ENCODE measurements at places on chromosomes 3 and 15. TPM values are rescaled to one million over a fixed set of nuclear protein-coding genes. Genes with fewer than 3 reads are reported as not detected.

GRCh38 chr3:52820736-52821135, 9.7 kb downstream of the ITIH4 start:
- DNase-seq: no peak

DNA sequence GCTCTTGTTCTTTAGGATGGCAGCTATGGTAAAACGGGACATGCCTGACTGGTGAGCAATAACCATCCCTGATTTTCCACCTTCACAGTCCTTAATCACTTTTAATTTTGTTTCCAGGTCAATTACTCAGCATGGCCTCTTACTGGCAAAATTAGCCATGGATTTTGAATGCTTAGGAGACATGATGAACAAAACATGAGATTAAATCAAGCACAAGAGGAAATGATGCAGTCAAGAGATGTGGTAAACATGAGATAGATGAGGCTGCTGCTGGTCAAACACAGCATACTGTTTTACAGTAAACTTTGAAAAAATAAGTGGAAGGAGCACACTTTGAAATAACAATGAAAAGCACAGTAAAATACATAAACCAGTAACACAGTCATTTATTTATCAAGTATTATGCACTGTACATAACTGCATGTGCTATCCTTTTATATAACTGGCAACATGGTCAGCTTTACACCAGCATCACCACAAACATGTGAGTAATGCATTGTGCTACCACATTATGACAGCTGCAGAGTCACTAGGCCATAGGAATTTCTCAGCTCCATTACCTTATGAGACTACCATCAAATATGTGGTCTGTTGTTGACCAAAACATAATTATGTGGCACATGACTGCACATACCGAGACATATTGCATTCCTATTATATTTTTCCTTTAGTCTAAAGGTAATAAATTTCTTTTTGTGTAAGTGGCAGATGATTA, 30.1 kb upstream of the ZNF502 start:
- no peak for DNase-seq

Gene CCR3
- not detected for total RNA-seq

DNA sequence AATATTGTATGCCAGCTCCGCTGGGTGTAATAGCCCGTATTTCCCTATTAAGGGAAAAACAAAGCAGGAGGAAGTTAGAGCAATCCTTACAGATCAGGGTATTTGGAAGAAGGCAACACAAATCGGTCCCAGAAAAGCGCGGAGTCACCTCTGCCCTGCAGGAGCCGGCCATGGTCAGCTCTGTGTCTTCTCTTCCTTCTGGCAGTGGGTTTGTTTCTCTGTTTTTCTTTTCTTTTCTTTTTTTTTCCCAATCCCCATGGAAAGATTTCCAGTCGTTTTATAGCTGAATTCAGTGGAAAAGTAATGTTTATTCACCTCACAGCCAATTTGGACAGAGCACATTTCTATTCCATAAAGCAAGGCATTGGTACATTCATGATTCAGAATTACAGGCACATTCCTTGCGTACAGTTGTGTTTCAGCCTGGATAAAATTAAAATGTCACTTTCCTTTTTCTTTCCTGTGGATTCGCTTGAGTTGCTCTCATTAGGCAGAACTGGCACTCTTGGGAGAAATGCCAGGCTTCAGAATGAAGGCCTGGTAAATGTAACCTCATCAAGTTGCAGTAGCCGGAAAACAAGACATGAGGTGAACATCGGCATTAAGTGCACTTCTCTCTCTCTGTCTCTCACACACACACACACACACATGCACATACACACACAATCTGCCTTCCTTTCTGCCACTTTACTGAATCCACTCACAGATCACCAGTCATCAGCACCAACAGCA, 204.5 kb upstream of the UBE2E1 start:
- no peak for DNase-seq

- DNase-seq: no peak
These were observed 134.0 kb downstream of the AKAP13 start for GRCh38 chr15:85514413-85514812.

DNA sequence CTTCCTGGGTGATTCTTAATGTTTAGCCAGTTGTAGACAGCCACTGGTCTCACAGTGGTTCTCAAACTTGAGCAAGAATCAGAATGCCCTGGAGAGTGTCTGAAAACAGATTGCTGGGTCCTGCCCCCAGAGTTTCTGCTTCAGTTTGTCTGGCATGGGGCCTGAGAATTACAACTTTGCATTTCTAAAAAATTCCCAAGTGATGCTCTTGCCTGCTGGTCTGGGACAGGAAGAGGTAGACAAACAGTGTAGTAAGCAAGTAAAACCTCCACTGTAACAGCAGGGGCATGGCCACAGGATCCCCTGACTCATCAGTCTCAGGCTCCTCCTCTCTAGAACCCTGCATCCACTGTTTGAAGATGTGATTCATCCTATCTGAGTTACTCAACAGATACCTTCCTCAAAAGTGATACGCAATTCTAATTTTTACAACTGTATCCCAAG, 36.5 kb downstream of the DZIP1L start:
- DNase-seq: no peak

DNA sequence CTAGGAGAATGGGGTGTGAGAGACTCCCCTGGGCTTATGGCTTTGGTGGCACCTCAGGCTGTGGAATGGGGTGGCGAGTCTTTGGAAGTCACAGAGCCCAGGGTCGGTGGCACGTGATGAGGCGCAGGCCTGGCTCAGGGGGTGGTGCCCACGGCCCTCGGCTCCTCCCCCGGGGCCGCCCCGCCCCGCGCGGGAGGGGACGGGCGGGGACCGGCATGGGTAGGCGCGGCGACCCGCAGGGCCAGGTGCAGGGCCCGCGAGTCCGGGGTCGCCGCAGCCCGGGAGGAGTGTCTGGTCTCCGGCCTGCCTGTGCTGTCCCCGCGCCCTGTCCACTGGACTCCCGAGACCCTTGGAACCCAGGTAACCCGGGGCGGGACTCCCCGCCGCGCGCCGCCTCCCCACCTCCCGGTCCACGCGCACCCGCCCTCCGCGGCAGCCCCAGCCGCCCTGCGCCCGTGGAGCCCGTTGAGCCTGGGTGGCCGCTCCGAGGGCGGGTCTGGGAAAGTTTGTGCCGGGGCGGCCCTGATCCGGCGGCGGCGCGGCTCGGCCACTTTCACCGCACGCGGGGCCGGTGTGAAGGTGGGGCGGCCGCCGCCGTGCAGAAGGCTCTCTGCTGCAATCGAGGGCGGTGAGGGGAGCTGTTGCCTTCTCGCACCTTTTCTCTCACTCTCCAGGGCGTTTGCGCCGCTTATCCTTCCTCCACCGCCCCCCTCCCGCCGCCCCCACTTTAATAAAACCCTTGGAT, at the start of gene PAQR5:
PAQR5 (plus strand) TSS at position 216 of the 745 bp plus-strand sequence. CDS start 61,169 bp downstream, outside the sequence.
- peak; percentile 59 for DNase-seq

DNA sequence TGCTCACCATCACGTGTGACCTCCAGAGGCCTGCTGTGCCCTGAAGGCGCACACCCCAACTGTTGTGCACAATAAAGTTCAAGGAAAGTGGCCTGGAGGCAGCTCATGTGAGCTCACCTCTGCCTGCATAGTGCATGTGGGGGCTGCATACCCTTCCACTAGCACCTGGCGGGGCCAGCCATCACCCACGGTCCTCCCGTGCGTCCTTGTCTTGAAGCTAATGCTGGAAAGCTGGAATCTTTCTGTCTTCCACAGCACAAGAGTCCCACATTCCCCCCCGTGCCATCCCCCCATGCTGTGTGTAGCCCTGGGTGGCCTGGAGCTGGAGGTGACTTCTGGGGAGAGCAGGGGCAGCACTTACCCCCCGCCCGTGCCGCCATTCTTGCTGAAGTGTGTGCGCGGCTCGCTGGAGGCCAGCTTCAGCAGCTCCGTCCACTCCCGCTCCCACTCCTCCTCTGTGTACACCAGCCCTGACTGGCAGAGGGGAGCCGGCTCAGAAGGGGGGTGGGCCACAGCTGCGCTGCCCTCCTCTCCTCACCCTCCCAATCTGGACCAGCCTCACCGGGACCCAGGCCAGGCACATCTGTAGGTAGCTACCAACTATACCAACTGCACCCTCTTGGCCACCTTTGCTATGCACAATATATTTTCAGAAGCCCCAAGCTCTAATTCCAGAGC, 199.5 kb downstream of the KLF13 start:
- no peak for DNase-seq

DNA sequence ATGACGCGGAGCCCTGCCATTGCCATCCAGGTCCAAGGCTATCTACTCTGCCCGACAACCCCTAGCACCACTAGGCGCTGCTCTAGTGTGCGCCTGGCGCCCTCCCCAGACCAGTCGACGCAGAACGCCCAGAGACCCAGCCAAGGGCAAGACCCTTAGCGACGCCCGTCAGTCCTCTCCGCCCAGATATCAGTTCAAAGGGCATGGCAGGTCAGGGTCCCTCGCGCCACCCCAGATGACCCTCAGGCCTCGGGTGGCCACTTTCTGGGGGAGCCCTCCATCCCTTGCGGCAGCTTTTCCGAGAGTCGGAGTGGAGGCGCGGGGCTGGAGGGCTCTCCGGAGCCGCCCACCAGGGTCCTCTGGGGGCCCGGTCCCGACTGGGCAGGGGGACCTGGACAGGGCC, 371 bp upstream of the CLSTN2 start:
- DNase-seq: peak; percentile 57

Gene A4GNT
- total RNA-seq: 2.0 TPM

DNA sequence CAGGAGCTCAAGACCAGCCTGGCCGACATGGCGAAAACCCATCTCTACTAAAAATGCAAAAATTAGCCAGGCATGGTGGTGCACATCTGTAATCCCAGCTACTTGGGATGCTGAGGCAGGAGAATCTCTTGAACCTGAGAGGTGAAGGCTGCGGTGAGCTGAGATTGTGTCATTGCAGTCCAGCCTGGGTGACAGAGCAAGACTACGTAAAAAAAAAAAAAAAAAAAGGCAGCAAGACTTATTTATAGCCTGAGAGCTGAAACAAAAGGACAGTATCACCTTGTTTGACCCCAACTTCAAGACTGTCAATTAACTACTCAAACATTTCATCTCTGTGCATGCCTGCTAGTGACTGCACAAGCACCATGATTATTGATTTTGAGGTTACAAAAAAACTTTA, 478.9 kb upstream of the GBE1 start:
- DNase-seq: no peak

GRCh38 chr3:110528305-110529121, 543.1 kb upstream of the NECTIN3 start:
- no peak for DNase-seq

DNA sequence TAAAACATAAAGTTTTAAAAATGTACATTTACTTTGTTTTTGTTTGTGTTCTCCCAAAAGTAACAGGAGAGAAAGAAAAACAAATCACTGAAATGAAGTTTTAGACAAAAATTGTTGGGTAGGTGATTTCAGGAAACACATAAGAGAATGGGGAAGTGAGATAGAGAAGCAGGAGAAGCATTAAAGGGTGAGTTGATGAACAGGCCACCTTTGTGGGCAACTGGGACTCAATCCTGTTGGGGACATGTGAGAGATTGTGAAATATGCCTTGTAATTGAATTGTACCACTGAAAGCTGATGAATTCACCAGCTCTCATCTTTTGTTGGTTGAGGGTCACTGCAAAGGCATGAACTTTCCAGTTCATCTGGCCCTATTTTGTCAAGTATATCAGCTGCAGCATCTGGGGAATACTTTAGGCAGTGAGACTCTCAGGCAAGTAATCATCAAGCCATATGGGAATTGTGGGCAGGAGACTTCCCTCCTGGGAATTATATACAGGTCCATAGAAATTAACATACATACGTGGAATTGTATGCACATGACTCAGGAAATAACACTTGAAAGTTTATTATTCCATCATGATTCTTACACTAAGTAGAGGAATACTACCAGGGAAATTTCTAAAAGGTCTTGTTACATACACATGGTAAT, 181.0 kb downstream of the ZBBX start:
- no peak for DNase-seq

- no peak for DNase-seq
These were observed 18.0 kb upstream of the DNAJC13 start for GRCh38 chr3:132399054-132399929.

DNA sequence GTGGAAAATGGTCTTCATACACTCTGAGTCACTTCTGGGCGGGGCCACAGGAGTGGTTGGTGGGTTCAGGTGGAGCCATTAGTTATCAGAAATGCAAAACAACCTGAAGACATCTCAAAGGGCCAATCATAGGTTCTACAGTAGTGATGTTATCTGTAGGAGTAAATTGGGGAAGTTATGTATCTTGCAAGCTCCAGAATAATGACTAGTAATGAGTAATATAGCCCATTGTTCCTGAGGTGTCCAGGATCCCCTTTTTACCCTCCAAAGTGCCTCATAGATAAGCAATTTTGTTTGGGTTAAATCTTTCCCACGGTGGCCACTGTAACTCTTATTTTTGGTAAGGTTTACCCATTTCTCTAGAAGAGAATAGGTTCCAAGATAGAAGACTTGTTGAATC, 91.7 kb downstream of the PIK3R4 start:
- DNase-seq: no peak

Data from pancreas (tissue), 10 donors.